K562 (cell line): ENCODE measurements at places on chromosomes 1 and 21. TPM values are rescaled to one million over a fixed set of nuclear protein-coding genes. Genes with fewer than 3 reads are reported as not detected.

Gene PDZK1
- 0.13 and 0.22 TPM in 2 replicates for total RNA-seq

Gene SLC1A7
- not detected in 2 replicates for total RNA-seq

Gene IFI44
- total RNA-seq, result 0.11 TPM in 1 of 2 replicates, not detected in the other

Gene TCHH
- total RNA-seq, result not detected in 2 replicates

Gene VAV3
- total RNA-seq, result not detected in 2 replicates

Gene ATP1A4
- not detected in 2 replicates for total RNA-seq

Gene ASTN1
- total RNA-seq, result 0.11 and 0.22 TPM in 2 replicates

Gene KRTAP19-3
- total RNA-seq, result not detected in 2 replicates

Gene LRRIQ3
- 0.82 and 0.98 TPM in 2 replicates for total RNA-seq

Gene SMPDL3B
- 0.74 and 0.98 TPM in 2 replicates for total RNA-seq

Gene INSRR
- total RNA-seq, result 0.18 TPM in 2 replicates

Gene CASZ1
- total RNA-seq, result 2.4 and 2.8 TPM in 2 replicates

Gene HES3
- total RNA-seq, result 0.27 TPM in 1 of 2 replicates, not detected in the other

Gene CD247
- 0.22 and 0.42 TPM in 2 replicates for total RNA-seq

Gene KRTAP21-3
- total RNA-seq, result not detected in 2 replicates

Gene INAVA
- 0.09 TPM in 1 of 2 replicates, not detected in the other for total RNA-seq

Gene TNFRSF18
- total RNA-seq, result 0.27 TPM in 1 of 2 replicates, not detected in the other

Gene AMY2A
- total RNA-seq, result 0.33 and 0.65 TPM in 2 replicates

Gene PODN
- total RNA-seq, result 0.09 TPM in 1 of 2 replicates, not detected in the other

Gene KIAA0040
- total RNA-seq, result 12.1 and 13.1 TPM in 2 replicates

Gene DIRAS3
- total RNA-seq, result 31.6 and 37.0 TPM in 2 replicates

Gene KIF14
- 25.0 and 26.8 TPM in 2 replicates for total RNA-seq

Gene SPRR4
- total RNA-seq, result not detected in 2 replicates

Gene CELSR2
- total RNA-seq, result 19.1 and 21.9 TPM in 2 replicates

Gene FAM72D
- 14.9 and 15.8 TPM in 2 replicates for total RNA-seq

Gene GUK1
- total RNA-seq, result 228 and 233 TPM in 2 replicates

Gene SMG5
- total RNA-seq, result 78.4 and 85.9 TPM in 2 replicates

Gene NID1
- 0.22 and 0.27 TPM in 2 replicates for total RNA-seq

Gene TNFRSF1B
- total RNA-seq, result 91.3 and 91.6 TPM in 2 replicates

Gene RNF19B
- total RNA-seq, result 14.9 TPM in 2 replicates

Gene TSPEAR
- not detected in 2 replicates for total RNA-seq

Gene HIVEP3
- total RNA-seq, result 0.58 and 0.63 TPM in 2 replicates

Gene KLF17
- not detected in 2 replicates for total RNA-seq

Gene OR2W3
- total RNA-seq, result 5.5 and 7.6 TPM in 2 replicates

Gene FCRL1
- total RNA-seq, result not detected in 2 replicates

Gene GPA33
- 0.07 and 0.13 TPM in 2 replicates for total RNA-seq

Gene C1QB
- 0.51 and 0.55 TPM in 2 replicates for total RNA-seq

Gene FCN3
- 0.31 and 0.49 TPM in 2 replicates for total RNA-seq
